ENCODE measurements at places on chromosomes 11 and 22. TPM values are rescaled to one million over a fixed set of nuclear protein-coding genes. Genes with fewer than 3 reads are reported as not detected.

OR10D3 gene
- not detected for total RNA-seq

GRM5 gene
- 0.06 TPM for total RNA-seq

APOL5 gene
- not detected for total RNA-seq

PTPN5 gene
- 0.35 TPM for total RNA-seq

EIF1AD gene
- 12.1 TPM for total RNA-seq

APOL3 gene
- 4.3 TPM for total RNA-seq

SLC22A25 gene
- not detected for total RNA-seq

OR52H1 gene
- total RNA-seq: not detected

RIMBP3B gene
- total RNA-seq: 0.14 TPM
